ENCODE measurements at places on chromosomes 1 and 21.

GRCh38 chr1:54558434-54559030 is 10.5 kb downstream of the ACOT11 start:
- no peak for DNase-seq

GRCh38 chr1:21294266-21294989 is 4.2 kb upstream of the ECE1 start:
- DNase-seq: peak; percentile 87

GRCh38 chr1:161956097-161956496 is 67.6 kb downstream of the OLFML2B start:
- DNase-seq: no peak

- no peak for DNase-seq
Observed at GRCh38 chr1:33735624-33736023, 128.3 kb upstream of the HMGB4 start.

DNA sequence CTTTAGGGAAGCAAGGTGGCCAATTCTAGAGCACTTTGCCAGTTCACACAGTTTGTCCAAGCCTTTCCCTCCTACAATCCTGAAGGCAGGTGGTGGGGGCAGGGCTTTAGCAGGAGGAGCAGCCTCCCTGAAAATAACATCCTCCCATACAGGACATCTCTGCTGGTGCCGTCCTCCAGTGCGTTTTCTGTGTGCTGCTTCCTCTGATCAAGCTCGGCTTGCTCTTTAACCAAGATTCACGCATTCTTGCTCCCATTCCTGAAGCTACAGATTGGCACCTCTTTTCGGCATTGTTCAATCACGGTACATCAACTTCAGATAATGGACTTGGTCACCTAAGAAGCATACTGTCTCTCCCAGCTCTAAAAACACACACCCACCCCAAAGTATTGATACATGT is 7.5 kb upstream of the DPT start:
- no peak for DNase-seq

GRCh38 chr1:86487131-86487810 is 18.5 kb downstream of the CLCA1 start:
- no peak for DNase-seq

DNA sequence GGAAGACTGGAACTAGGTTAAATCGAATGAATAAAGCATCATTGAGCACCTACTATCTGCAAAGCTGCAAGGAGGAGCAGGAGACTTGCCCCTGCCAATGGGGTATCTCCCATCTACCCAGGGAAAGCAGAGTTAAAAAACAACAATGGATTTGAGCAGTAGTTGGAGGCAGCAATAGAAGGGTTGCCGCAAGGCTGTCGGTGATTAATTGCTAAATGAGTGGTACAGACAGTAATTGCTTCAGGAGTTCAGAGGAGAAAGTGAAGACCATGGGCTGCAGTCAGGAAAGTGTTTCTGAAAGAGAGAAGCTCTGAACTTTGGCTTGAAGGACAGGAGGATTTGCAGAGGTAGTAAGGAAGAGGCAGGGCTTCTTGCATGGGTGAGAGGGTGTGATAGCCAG is 152.9 kb downstream of the ACTL8 start:
- DNase-seq: no peak

DNA sequence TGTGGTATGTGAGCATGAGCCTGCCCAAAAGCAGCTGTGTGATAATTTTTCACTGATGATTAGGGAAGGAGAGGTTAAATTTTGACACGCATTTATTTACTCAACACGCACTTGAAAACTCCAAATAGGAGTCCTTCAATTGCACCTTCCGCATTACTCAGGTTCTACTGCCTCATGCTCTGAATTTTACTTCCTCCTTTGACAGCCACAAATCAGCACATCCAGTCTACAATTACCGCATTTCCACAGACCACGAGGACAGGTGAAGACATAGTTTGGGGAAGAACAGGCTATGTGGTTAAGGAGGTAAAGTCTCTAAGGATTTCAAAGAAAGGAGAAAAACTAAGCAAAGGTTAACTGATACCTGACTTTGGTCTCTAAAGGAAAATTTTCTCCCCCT is 2.6 kb downstream of the CAPN8 start:
- DNase-seq: no peak

GRCh38 chr21:15192243-15192642 is 127.4 kb upstream of the NRIP1 start:
- DNase-seq: no peak

- peak; percentile 65 for DNase-seq
Observed at GRCh38 chr1:203682473-203683383, 56.1 kb downstream of the ATP2B4 start.

All from activated CD4-positive, alpha-beta T cell treated with anti-CD3 and anti-CD28 coated beads, Interleukin-2, amount 50 U/mL, for 1 hour (primary cell).